ENCODE measurements at places on chromosomes 2 and 18. TPM values are rescaled to one million over a fixed set of nuclear protein-coding genes. Genes with fewer than 3 reads are reported as not detected.

Gene CLHC1
- 22.7 TPM for total RNA-seq

Gene SPC25
- total RNA-seq = not detected

Gene FER1L5
- total RNA-seq = 0.13 TPM

Gene FAM124B
- 0.88 TPM for total RNA-seq

Gene BOLL
- total RNA-seq = not detected

Gene GRP
- 8.6 TPM for total RNA-seq

All from thyroid gland (tissue), 4 donors.